ENCODE measurements at places on chromosomes 12 and 14. TPM values are rescaled to one million over a fixed set of nuclear protein-coding genes. Genes with fewer than 3 reads are reported as not detected.

Gene POU6F1
- 25.2 TPM for total RNA-seq

Gene ADGRD1
- total RNA-seq: 2.7 TPM

Gene IL31
- not detected for total RNA-seq

Gene RNASE7
- not detected for total RNA-seq

Gene PLA2G1B
- total RNA-seq: not detected

Gene WASHC4
- 47.7 TPM for total RNA-seq

Gene RFX4
- total RNA-seq: not detected

Gene SIX1
- total RNA-seq: not detected

Gene OVCH1
- total RNA-seq: not detected

Gene RTL1
- not detected for total RNA-seq

Gene OR6C2
- total RNA-seq: not detected

DNA sequence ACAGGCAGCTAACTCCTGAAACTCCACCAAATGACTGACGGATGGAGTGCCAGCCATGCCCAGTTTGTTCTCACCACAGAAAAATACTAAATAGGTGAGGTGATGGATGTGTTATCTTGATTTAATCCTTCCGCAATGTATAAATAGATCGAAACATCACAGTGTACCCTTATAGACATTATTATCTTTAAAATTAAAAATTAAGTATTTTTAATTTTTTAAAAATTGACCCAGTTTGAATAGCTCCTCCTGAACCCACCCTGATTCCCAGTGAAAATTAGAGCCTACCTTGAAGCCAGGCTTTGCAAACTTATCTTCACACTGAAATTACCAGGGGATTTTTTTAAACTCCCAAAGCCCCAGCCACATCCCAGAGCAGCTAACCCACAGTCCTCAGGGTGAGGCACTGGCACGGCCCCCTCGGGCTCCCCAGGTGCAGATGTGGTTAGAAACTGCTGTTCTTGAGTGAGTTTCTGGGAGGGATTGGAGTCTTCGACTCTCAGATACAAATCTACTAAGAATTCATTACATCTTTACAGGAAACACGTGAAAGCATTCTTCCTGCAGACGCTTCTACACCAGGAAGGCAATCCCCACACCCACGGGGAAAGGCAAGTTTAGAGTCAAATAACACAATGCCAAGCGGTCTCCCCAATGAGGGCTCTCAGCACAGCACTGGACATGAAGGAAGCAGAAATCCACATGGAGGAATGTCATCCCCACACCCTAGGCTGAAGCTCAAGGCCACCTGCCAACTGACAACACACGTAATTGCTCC is 126.4 kb downstream of the RIMBP2 start:
- ATAC-seq: no peak

DNA sequence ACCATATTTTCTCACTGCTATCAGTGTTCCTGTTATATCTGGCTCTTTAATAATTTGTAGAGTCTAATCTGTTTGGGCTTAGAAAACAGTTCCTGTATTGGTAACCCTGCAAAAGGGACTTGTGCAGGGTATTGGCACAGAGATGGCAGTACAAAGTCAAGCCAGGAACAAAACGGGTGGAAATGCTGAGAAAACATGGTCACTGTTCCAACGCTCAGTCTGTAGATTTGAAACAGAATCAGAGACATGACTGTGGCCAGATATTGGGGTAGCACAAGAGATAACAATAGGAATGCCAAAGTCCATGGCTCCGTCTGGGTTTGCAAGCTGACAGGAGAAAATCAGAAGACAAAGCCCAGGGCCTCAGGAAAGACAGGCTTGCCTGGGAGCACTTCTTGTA is 290.7 kb upstream of the PDE3A start:
- ATAC-seq: no peak

GRCh38 chr12:104643093-104643818 is 186.5 kb downstream of the CHST11 start:
- ATAC-seq: peak; percentile 44

- ATAC-seq: no peak
Observed at GRCh38 chr12:56839915-56840325, 76.8 kb downstream of the HSD17B6 start.

GRCh38 chr14:51182131-51182565 is 57.9 kb upstream of the TMX1 start:
- no peak for ATAC-seq

DNA sequence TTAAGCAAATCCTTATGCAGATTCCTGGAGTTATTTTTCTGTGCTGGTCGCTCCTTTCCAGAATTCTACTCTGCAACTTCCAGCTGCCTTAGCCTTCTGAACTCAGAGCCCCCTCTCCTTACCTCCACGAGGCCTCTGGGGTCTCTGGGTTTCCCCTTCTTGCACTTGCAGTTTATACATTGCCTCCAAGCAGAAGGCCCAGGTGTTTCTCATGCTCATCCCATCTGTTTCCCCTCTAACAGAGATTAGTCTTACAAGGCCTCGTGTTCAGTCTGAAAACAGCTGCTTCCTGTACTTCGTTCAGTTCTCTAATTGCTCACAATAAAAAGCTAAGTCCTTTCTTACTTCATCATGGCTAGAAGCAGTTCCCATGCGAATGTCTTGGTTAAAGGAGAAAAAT is 134.4 kb upstream of the FGD4 start:
- ATAC-seq: no peak

DNA sequence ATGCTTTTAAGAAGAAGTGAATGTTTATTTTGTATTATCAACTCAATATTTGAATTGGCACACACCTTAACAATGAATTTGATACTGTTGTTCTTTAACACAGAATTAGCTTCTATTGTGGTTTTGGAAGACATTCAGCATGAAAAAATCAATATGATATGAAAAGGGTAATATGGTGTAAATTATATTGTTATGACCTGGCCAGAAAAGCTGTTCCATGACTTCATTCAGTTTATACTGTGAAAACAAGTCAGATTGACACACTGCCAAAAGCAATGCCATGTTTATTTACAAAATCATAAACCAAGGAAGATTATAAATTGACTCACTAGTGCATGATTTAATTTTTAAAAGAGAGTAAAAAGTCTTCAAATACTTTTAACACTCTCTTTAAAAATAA is 851.4 kb upstream of the SEL1L start:
- no peak for ATAC-seq

GRCh38 chr14:65945327-65945726 is 532.8 kb downstream of the FUT8 start:
- no peak for ATAC-seq

GRCh38 chr14:104392396-104393198 is 187.0 kb upstream of the C14orf180 start:
- no peak for ATAC-seq

GRCh38 chr12:31234955-31235867 is 90.7 kb downstream of the SINHCAF start:
- no peak for ATAC-seq

GRCh38 chr14:63205044-63205575 is 867 bp downstream of the RHOJ start:
- ATAC-seq: no peak

- ATAC-seq: no peak
Observed at GRCh38 chr14:42224053-42224888, 617.6 kb downstream of the LRFN5 start.

DNA sequence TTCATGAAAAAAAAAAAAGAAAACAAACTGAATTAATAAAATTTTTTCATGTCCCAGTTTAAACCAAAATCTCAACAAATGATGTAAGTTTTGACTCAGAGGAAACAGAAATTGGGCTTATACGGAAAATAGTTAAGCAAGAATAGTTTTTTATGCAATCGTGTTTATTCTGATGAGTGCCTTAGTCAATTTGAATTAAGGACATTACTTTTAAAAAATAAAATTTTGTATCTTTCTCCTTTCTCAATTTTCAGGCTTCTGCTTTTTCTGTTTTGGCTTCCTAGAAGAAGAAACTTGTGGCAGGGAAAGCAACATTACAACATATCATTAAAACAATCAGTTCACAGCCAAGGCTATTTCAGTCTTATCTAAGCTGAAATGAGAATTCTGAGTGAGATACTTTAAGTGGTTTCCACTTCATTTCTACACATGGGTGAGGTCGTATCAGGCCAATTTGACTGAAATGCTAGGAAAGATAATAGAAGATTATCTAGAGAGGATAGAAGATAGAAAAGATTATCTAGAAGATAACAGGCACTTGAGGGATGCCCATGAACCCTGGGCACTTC is 52.4 kb downstream of the BCL2L14 start:
- ATAC-seq: no peak

DNA sequence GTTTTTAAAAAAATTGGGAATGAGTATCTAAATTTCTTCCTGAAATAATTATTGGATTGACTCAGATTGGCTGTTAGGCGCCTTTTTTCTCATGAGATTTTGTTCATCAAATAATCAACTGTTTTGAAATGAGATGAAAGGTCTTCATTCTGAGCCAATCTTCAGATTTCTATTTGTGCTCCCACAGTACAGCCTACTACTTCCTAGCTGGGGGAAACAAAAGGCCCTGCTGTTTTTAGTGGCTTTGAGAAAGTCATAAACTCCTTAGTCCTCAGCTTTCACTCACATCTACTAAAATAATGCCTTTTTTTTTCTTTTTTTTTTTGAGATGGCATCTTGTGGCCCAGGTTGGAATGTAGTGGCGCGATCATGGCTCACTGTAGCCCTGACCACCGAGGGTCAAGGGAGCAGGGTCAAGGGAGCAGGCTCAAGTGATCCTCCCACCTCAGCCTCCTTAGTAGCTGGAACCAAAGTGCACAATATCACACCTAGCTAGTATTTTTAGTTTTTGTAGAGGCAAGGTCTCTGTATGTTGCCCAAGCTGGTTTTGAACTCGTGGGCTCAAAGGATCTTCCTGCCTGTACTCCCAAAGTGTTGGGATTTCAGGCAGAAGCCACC is 15.2 kb downstream of the NACA start:
- ATAC-seq: no peak

GRCh38 chr14:105179191-105179590 is 1.9 kb downstream of the NUDT14 start:
- no peak for ATAC-seq

- ATAC-seq: no peak
Observed at GRCh38 chr12:84624601-84625000, 288.0 kb downstream of the SLC6A15 start.

GRCh38 chr14:80587096-80587724 is 354.3 kb downstream of the CEP128 start:
- peak; percentile 92 for ATAC-seq

DNA sequence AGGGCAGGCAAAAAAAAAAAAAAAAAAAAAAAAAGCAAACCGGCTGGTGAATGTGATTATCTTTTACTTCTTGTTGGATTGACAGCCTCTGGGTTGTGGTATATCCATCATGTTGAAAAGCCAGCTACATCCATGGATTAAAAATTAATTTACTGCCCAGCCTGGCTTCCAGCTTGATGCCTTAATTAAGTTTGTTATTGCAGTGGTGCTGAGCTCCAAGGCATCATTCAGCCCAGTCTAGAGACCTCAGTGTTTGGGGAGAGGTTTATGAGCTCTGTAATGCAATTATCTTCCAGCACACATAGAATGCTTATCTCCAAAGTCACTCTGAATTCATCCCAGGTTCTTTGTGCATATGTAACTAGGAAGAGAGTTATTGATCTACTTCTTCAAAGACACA is 114.8 kb downstream of the RIMBP2 start:
- ATAC-seq: no peak

DNA sequence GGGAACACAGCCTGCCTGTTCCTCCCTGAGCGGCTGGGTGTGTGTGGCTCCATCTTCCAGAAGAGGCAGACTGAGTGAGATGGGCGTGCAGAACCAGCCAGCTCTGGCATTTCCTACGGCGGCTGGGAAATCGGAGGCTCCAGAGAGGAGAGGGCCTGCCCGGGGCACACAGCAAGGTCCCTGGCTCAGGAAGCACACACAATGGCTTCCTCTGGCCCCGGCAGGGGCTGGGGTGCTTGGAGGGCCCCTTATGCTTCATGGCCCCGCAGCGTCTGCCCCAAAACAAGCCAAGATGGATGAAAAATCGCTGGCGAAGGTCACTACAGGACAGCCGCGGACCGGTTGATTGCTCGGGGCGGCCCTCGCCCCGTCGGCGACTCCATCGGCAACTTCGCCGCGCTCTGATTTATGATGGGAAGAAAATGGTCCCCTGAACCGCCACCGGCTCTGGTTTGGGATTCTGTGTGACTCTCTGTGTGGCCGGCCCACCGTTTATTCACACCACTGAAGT is 191.5 kb upstream of the C14orf180 start:
- no peak for ATAC-seq

DNA sequence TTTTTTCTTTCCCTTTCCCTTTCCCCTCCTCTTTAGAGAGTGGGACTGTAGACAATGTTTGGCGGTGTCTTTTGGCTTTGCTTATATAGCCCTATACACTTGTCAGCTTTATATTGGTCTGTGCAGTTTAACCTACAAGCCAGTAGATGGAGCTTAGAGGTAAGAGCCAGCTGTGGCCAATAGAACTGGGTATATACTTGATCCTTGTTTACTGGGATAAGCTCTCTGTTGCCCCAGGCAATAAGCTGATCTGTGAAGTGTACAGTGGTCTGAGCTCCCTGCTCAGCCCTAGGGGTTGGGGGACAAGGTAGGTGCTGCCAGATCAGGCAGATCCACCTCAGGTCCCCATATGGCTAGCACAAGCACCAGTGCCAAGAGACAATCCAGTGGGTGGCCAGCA is 434.1 kb downstream of the NOVA1 start:
- ATAC-seq: no peak

DNA sequence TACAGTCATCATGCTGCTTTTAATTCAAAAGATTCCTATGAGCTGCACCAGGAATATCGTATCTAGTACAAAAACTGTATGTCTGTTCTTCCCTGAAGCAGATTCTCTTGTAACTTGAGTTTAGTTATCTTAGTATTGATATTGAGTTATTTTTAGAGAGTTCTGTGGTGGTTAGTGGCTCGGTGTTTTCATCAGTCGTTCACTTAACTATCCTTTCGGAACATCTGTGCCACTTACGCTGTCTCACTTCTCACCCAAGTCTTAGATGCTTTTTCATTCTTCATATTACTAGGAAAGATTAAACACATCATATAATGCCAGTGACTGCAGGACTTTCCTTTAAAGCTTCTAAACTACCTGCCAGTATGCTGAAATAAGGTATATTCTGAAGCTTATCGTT is 251.0 kb downstream of the FBXL14 start:
- no peak for ATAC-seq
